K562 (cell line): ENCODE measurements at places on chromosomes 12 and 14. TPM values are rescaled to one million over a fixed set of nuclear protein-coding genes. Genes with fewer than 3 reads are reported as not detected.

The KRT85 gene
- not detected in 2 replicates for total RNA-seq

The WDHD1 gene
- total RNA-seq: 34.1 and 40.5 TPM in 2 replicates

DNA sequence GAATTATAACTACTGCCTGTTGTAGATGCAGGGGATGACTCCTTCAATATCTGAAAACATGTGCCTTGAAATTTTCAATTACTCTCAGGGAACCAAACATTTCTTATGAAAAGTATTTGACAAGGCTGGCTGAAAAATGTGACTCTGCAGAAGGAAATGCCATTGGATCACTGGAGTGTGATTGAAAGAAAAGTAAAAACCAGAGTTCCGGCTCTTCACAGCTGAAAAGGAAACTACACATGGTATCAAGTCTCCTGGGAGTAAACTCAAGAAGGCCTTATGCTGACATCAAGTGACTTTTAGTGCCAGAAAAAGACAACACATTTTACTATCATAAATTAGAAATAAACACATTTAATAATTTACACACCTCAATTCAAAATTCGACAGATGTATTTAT lies 693.0 kb downstream of the LRFN5 start:
- DNase-seq: no peak

GRCh38 chr12:75560167-75560566 lies 48.8 kb upstream of the KRR1 start:
- DNase-seq: no peak

DNA sequence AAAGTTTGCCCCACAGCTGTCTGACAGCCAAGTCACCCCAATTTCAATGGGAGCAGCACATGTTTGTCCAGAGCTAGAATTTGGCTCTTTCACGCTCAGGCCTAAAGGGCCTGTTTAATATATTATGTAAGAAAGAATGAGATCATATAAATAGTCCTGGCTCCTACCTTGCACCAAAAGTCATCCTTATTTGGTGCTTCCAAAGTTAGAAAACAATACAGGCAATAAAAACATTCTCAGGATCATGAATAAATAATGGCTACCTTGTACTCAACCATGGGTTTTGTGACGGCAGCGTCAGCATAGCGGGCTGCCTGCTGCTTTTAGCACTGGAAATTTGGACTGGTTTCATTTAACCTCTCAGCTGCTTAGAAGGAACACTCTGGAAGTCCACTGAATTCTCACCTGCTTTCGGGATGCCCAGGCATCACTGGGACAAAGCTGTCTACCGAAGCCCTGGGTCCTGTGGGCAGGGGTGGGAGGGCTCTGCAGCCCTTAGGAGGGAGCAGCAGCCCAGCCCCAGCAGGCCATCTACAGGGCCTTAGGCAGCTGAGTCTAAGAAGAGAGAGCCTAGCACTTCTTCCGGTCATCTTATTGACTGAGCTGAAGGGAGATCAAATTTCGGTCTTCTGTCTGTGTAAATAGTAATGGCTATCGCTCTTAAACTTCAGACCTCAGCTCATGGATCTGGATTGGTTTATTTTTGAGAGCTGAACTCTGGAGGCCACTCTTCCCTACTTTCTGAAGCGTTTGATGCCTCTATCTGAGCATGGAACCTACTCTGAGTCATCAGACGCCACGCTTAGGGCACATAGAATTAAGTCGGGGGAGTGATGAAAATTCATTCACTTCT lies 106.5 kb downstream of the SAMD4A start:
- DNase-seq: peak; percentile 22

GRCh38 chr14:106831322-106831720 lies 1304.9 kb downstream of the TMEM121 start:
- no peak for DNase-seq

GRCh38 chr14:28783664-28784063 lies 17.1 kb downstream of the FOXG1 start:
- DNase-seq: no peak

DNA sequence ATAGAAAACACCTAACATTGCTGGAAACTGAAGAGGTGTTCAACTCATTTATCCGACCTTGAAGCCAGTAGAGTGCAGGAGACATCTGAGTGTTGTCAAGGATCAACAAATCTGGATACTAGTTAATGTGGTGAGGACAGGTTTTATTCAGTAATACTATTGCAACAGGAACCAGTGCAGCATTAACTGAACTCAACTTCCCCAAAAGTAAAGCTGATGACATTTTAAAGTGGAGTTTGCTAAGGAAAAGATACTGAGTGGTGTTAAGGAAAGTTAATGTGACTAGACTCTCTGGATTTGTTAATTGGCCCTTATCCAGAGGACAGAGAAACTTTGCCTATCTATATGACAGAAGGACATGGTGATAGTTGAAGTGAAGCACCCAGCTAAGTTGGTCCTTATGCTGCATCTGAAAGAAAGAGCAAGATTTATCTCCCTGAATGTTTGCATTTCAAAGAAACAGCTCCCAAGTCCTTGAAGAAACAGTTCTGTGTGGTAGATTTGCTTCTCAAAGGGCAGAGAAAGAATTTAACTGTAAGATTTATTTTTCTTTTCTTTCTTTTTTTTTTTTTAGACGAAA lies 1.2 kb upstream of the CLEC7A start:
- DNase-seq: no peak

GRCh38 chr14:95326987-95327386 lies 7.3 kb upstream of the CLMN start:
- DNase-seq: no peak

DNA sequence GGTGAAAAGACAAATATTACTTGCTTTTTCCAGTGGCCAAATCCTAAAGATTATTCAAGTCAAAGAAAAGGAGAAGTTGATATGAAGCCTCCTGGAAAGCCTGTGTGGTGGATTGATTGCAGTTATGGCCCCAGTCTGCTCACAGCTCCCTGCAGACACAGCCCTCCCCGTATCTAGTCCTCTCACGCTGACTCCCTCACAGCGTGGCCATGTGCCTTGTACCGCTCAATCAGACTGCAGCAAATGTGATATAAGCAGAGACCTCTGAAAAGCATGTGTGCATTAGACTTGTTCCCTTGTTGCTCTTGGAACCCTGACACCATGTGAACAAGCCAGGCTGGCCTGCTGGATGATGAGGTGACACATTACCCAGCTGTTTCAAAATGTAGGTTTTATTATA lies 398.0 kb upstream of the GARIN6 start:
- no peak for DNase-seq

GRCh38 chr12:6849976-6850560 lies 1.0 kb downstream of the CDCA3 start:
- DNase-seq: no peak

DNA sequence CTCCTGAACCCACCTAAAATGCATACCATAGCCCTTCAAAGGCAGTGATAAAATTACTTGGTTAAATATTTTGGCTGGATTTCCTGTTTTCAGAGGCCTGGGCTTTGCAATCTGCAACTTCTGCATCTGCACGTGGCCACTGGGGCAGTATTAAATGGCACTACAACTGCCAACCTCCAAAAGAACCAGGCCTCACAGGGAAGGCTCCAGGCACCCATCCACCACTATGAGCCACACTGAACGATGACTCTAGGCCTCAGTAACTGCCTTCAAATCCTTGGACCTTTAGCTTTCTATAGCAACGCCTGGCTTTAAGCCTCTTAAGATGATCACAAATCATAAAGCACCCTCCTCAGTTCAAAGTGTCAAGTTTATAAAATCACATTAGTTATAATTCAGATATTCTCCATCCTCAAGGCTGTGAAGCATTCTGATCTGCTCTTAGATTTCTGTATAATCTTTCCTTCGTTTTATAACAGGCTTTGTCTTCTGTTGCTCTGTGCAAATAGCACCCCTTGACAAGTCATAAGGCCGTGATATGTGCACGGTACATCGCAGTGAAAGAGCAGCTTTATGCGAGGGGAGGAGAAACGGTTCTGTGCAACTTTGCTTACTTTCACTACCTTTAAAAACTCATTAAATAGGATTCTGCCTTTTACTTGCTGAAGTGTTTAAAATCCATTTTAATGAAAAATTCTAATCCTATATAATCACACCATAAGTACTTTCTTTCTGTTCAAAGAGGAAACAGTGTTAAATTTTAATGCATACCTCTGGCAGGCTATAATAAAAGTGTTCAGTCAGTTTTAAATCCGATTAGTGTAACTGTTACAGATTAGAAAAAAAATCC lies 196.4 kb upstream of the G2E3 start:
- DNase-seq: no peak

- DNase-seq: no peak
These were observed 22.7 kb upstream of the ULK1 start for GRCh38 chr12:131871677-131872076.

GRCh38 chr14:99481745-99482099 lies 513 bp downstream of the CCNK start:
- peak; percentile 15 for DNase-seq

- no peak for DNase-seq
These were observed 375.5 kb downstream of the BCL11B start for GRCh38 chr14:98896449-98896848.

The CAPZA3 gene
- not detected in 2 replicates for total RNA-seq

DNA sequence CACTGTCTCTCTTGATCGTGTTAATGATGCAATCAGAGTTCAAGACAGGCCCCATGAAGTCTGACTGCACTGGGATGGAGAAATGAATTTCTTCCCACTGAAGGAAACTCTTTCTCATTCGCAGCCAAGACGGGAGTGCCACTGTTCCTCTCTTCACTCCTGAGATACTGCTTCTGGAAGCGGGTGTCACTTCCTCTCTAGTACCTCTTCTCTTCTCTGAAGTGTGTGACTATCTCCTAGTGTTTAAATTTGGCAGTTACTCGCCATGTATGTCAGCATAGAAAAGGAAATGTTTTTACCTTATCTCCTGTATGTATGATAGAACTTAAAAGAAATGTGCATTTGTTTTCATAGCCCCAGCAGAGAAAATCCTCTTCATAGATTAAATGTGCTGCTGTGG lies 215.2 kb downstream of the ANO6 start:
- no peak for DNase-seq

DNA sequence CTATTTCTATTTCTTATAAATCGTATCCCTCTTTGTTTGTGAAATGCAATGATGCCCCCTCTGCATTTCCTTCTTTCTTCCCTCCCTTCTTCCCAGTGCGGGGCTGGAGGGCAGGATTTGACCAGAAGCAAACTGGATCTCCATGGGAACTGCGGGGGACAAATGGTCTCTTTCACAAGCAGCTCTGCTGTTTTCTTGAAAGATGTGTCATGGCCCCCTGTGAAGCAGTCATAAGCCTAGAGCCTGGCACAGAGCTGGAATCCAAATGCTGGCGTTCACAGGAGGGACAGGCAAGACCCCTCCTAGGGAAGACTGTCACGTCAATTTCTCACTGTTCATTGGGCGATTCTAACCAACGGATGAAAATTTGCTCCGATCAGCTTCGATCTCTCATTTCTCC lies 203.5 kb upstream of the NOS1 start:
- no peak for DNase-seq

The CLEC2A gene
- total RNA-seq: not detected in 2 replicates

DNA sequence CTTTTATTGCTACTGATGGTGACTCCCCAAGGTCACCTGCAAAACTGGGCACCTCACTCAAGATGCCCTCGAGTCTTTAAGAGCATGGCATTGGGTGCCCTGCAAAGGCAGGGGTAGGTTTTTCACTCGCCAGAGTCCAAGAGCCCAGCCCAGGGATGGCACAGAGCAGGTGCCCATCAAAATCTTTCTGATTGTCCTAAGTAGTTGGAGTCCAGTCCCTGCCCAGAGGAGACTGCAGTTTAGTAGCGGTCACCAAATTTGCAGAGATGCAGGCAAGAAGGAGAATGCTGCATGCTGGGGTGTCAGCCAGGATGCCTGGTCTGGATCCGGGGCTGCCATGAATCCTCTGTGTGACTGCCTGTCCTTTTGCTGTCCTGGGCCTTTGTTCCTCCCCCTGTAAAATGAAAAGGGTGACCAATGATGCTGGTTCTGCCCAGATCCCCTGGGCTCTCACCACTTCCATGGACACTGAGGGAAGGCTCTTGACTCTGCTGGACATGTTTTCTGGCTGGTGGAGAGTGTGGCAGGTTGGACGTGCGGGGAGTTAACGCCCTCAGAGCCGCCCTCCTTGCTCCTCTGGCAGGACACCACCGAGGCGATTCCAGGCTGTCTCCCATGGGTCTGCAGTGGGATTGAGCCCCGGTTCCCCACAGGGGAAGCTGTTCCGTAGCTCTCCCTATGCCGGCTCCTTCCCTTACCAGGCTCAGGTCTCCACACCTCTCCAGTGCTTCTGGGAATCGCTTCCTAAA lies 41.3 kb downstream of the DLK1 start:
- no peak for DNase-seq

DNA sequence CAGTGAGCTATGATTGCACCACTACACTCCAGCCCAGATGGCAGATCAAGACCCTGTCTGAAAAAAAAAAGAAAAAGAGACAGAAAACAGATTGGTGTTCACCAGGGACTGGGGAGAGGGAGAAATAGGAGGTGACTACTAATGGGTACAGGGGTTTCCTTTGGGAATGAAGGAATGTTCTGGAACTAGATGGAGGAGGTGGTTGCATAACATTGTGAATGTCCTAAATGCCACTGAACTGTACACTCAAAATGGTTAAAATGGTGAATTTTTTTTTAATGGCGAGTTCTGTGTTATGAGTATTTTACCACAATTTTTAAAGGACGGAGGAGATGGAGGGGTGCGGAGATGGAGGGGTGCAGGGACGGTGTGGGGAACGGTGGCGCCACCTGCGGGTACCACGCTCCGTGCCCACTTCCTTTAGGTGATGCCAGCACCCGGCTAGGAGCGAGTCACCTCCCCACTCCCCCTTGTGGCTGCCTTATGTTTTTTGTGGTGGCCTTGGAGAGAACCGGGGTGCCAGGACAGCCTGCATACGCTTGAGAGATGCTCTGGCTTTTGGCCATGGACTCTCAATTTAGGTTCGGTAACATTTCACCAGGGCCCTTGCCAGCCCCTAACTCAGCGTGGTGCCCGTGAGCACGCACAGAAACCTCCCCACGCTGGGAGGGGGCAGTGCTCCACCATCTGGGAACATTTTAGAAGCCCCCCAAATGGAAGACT lies 16.1 kb downstream of the UBC start:
- peak; percentile 47 for DNase-seq

The GLTP gene
- 6.0 and 6.6 TPM in 2 replicates for total RNA-seq

DNA sequence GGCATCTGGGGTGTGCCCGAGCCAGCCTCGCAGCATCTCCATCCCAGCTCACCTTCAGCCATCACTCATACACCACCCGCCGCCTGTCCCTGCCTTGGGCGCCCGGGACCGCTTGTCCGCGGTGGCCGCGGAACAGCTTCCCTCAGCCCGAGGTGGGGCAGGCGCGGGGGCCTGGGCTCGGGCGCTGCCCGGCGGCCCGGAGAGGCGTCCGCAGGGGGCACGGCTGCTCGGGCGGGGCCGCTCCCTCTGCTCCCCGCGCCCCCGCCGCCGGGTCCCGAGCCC lies 430 bp downstream of the SLC41A2 start:
- DNase-seq: no peak

DNA sequence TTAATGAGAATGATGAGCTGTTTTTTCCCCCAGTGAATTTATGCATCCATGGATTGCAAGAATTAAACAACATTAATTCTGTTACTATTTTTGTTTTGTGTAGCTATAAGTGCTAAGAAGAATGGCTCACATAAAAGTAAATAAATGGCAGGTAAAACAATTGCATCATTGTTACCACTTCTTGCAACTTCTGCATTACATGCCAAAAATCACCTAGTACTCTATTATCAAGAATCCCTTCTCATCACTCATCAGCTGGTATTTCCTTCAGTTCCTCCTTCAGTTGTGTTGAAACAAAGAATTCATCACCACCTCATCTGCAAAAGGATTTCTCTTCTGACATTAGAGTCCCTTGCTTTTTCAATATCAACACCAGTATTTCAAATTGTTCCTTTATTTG lies 773 bp downstream of the A2M start:
- DNase-seq: no peak

- DNase-seq: peak; percentile 68
These were observed 25.3 kb downstream of the CMKLR1 start for GRCh38 chr12:108313606-108314351.
